ENCODE measurements at places on chromosomes 3 and 15. TPM values are rescaled to one million over a fixed set of nuclear protein-coding genes. Genes with fewer than 3 reads are reported as not detected.

RASA2 gene
- 16.3 TPM for total RNA-seq

UCN2 gene
- total RNA-seq, result 4.2 TPM

RPP25 gene
- 1.3 TPM for total RNA-seq

ZNF280D gene
- total RNA-seq, result 26.8 TPM

ITIH3 gene
- 0.42 TPM for total RNA-seq

CCDC33 gene
- total RNA-seq, result not detected

ARPC4 gene
- total RNA-seq, result 274 TPM

VPS39 gene
- 57.5 TPM for total RNA-seq

CDC25A gene
- 9.3 TPM for total RNA-seq

ITGA11 gene
- total RNA-seq, result 2.1 TPM

HIGD2B gene
- total RNA-seq, result not detected

GRCh38 chr3:114651555-114651954 lies 357.7 kb downstream of the TIGIT start:
- DNase-seq, result no peak

GRCh38 chr3:141992512-141992911 lies 116.1 kb downstream of the ATP1B3 start:
- DNase-seq, result no peak

GRCh38 chr3:28853830-28854229 lies 427.0 kb upstream of the RBMS3 start:
- DNase-seq, result no peak

DNA sequence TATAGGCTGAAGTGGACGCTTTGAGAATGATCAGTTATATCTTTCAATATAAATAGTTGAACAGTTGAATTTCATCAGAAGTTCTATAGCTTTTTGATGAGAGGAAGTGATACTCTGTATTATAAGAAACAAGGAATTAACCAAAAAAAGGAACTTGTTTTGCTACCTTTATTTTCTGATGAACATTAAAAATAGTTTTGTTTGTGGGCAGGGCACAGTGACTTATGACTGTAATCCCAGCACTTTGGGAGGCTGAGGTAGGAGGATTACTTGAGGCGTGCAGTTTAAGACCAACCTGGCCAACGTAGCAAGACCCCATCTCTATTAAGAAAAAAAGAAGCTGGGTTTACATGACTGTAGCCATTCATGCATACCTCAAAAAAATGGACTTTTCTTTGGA lies 16.7 kb downstream of the BLOC1S6 start:
- no peak for DNase-seq

DNA sequence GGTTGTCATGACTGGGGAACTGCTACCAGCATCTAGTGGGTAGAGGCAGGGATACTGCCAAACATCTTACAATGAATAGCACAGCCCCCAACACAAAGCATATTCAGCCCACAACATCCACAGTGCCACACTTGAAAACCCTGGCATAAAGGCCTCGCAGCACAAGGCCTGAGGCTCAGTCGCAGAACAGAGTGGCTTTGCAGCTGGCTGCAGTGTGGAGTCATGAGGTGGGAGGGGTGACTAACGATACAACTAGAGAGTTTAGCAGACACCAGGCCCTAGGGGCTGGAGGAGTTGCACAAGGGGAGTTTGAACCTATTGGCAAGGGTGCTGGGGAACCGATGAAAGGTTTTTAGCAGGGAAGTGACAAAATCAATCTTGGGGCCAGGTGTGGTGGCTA lies 32.1 kb downstream of the GRK7 start:
- DNase-seq, result no peak

DNA sequence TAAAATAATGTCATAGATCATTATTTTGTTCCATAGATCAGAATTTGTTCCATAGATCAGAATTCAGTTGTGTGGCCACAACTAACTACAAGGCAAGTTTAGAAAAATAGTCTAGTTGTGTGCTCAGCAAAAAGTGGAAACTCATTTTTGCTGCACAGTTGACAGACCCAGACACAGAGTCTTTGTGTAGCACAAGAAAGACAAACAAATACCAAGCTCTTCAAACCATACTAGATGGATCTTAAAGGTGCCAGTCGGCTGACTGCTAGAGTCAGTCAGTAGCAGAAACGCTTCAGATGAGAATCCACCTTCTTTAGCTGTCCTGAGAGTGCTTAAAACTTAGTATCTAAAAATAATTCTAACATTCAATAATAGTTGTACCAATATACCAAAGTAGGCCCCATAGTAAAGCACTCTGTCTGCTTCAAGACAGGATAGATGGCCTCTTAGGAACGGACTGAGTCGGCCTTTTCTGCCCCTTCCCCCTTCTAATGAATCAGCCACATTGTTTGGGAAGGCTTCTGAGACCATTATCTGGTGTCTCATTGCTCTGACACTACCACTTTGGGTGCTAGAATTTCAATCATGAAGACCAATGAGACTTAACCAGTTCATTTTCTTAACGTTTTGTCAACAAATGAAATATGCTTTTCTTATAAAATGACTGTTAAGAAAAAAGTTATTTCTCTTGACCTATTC lies 27.7 kb upstream of the SLC4A7 start:
- DNase-seq, result no peak

- no peak for DNase-seq
These were observed 29.7 kb upstream of the POLG start for GRCh38 chr15:89364341-89364740.

DNA sequence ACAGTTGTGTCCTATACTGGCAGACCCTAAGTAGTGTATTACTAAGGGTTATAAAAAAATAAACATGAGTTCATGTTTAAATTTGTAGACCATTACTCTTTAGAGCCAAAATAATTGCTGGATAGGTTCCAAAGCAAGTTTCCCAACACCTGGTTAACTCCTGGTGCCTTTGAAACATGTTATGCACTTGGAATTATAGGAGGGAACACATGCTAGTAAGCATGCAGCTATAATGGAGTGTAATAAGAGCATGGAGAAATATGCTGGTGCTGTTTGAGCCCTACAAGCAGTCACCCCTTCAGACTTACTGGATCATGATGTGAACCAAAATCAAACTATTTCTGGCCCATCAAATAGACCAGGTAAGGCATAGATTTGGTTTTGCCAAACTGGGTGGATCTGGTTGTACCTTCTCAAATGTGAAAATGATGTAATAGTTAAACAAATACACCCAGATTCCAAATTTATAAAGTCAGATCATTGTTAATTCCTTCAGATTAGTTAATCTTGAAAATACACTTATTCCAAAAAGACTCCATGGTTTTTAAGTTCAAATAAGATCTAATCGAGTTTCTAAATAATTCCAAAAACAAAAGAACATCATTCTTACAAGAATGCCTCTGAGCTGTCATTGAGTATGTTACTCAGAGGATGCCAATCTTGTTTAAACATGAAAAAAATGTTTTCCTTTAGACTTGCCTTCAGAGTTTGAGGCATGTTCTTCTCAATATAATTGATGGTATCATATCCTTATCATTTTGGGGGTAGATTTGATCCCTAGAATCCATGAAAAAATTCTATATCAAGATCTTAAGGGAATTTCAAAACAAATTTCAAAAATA lies 69.3 kb downstream of the LRRC28 start:
- no peak for DNase-seq

DNA sequence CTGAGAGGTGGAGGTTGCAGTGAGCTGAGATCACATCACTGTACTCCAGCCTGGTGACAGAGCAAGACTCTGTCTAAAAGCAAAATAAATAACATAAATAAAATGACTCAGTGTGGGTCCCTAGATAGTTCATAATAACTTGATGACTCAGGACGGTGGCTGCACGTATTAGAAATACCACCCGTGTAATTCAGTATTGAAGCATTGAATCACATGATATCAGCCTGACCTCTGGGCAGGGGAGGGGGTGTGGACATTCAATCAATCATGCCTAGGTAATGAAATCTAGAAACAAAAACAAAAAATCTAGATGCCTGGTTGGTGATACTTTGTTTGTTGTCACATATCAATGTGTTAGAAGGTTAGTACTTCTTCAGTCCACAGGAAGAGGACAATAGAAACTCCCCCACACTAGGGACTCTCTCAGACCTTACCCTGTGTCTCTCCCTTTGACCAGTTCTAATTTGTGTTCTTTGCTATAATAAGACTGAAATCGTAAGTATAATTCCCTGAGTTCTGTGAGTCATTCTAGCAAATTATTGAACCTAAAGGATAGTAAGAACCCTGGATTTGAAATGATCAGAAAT lies 177.3 kb downstream of the GAP43 start:
- DNase-seq, result peak; percentile 50

GRCh38 chr15:101535170-101535902 lies 45.8 kb upstream of the PCSK6 start:
- DNase-seq, result no peak

DNA sequence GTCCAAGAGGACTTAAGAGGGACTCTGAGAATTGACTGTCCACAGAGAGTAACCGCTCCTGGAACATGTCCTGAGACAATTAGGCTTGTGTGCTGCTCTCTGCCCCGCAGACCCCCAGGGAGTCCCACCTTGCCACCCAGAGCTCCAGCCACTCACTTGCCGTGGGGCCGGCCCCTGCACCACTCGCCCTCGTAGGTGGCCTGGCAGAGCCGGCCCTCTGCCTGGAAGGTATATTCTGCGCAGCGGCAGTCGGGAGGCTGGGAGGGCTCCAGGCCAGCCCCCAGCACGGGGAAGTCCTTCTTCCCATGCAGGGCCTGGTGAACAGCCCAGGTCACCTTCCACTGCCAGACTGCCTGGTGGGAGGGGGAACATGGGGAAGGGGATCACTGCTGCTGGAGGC lies 10.5 kb downstream of the ALS2CL start:
- no peak for DNase-seq

GRCh38 chr3:166209701-166210100 lies 372.5 kb upstream of the BCHE start:
- DNase-seq, result no peak

All from HFFc6 (cell line).